ENCODE measurements at places on chromosomes 6 and 20. TPM values are rescaled to one million over a fixed set of nuclear protein-coding genes. Genes with fewer than 3 reads are reported as not detected.

Gene PRR18
- total RNA-seq, result not detected

Gene PPT2
- total RNA-seq, result 26.9 TPM

Gene COX4I2
- total RNA-seq, result not detected

Gene TREM2
- total RNA-seq, result not detected

Gene RAET1L
- not detected for total RNA-seq

Gene HEBP2
- 52.6 TPM for total RNA-seq

Gene KIAA0408
- total RNA-seq, result 1.6 TPM

Gene RIPPLY2
- not detected for total RNA-seq

Gene NOTCH4
- total RNA-seq, result 3.2 TPM

Gene CFAP206
- total RNA-seq, result 0.39 TPM
